ENCODE measurements at places on chromosomes 13 and 19.

GRCh38 chr19:5307655-5308054 is 33.0 kb downstream of the PTPRS start:
- DNase-seq, result no peak

DNA sequence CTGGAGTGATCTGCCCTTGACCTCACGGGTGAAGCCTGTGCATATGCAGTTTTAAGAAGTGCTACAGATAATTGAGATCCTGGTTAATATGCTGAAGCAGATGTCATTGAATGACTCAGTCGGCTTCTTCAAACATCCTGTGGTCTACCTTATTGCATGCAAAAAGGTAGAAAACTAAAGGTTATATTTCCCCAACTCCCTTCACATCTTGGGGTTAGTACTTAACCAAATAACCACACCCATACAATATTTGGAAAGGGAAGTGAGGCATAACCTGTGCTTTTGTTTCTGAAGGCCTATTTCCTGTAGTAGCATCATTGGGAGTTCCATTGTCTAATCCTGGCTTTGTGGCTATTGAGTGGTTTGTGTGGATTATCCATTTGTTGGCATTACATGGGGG is 58.3 kb downstream of the RAP2A start:
- no peak for DNase-seq

GRCh38 chr19:44582581-44583265 is 30.6 kb upstream of the IGSF23 start:
- no peak for DNase-seq

GRCh38 chr13:87677496-87678371 is 6.6 kb downstream of the SLITRK5 start:
- peak; percentile 56 for DNase-seq

DNA sequence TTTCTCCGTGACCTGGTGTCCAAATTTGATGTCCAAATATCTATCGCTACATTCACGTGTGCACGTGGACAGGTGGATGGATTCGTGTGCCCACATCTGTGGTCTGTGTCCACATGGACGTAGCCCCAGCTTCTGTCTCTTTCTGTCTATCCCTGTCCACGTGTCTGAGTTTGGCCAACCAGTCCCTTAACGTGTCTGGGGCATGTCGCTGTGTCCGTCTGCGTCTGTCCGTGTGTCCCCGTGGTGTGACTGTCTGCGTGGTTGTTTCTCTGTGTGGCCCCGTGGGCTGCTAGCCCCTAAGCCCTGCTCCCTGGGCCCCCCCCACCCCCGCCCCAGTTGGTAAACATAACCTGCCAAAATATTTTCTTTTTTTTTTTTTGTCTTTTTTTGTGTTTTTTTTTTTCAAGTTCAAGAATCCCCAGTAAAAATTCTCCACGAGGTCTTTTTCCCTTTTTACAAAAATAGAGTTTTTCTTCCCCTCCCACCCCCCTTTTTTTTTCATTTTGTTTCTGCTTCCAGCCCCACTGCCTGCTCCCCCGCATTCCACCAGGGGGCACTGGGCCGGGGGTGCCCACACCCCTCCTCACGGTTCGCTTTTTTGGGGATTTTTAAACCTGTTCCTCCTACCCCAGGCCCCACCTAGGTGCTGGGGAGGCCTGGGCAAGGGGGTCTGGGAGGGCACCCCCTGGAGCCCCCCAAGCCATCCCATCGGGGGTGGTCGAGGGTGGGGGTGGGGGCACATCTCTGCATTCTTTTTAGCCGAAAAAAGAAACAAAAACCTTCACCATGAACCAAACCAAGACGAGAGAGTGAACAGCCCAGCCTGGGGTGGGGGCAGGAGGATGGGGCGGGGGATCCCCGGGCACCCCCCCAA is 18.3 kb downstream of the PRKCSH start:
- DNase-seq, result no peak

GRCh38 chr19:5645409-5645808 is 22.5 kb downstream of the SAFB start:
- DNase-seq, result no peak

DNA sequence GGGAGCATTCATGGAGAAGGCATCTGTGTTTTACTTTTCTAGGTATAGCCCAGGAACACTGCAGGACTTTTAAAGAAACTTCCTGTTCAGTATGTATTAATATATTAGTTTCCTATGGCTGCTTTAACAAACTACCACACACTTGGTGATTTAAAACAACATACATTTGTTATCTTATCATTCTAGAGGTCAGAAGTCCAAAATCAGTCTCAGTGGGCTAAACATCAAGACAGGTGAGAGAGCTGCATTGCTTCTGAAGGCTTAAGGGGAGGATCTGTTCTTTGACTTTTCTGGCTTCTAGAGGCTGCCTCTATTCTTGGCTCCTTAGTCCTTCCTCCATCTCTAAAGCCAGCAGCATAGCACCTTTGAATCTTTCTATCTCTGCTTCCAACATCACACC is 37.6 kb upstream of the DIAPH3 start:
- DNase-seq, result no peak

DNA sequence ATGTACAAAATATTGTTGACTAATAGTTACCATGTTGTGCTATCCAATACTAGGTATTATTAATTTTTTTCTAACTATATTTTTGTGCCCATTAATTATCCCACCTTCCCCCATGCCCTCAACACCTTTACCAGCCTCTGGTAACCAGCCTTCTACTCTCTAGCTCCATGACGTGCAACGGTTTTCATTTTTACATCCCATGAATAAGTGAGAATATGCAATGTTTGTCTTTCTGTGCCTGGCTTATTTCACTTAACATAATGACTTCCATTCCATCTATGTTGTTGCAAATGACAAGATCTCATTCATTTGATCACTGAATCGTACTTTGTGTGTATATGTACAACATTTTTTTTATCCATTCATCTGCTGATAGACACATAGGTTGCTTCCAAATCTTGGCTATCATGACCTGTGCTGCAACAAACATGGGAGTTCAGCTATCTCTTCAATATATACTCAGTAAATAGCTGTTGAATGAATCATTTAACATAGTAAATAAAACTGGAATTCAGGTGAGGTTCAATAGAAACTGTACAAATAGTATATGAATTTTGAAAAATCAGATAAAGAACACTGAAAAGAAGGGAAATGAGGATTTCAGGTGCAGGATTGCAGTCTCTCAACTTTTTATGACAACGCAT is 509.0 kb upstream of the MIR17HG start:
- no peak for DNase-seq

DNA sequence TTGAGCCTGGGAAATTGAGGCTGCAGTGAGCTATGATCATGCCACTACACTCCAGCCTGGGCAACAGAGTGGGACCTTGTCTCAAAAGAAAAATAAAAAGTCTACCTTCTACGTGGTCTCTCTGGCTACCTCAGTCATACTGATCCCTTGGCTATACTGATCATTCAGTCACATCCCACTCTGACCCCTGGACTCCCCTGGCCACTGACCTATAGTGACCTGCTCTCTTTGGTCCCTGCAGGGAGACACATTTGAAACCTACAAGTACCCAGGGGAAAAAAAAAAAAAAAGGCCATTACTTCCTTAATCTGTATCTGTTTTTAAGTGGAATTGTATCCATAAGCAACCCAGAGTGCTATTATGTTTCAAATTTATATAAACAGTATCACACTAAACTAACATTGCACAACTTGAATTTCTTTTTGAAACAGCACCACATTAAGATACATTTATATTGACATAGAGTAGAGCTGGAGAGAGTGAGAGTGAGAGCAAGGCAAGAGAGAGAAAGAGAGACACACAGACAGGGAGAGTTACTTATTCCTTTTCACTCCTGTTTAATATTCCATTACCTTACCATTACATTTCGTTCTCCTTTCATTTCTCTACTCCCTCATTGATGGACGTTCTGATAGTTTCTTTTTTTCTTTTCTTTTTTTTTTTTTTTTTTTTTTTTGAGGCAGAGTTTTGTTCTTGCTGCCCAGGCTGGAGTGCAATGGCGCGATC is 23.7 kb upstream of the CERS4 start:
- DNase-seq, result no peak

GRCh38 chr13:25819856-25820530 is 231.8 kb downstream of the SHISA2 start:
- no peak for DNase-seq

DNA sequence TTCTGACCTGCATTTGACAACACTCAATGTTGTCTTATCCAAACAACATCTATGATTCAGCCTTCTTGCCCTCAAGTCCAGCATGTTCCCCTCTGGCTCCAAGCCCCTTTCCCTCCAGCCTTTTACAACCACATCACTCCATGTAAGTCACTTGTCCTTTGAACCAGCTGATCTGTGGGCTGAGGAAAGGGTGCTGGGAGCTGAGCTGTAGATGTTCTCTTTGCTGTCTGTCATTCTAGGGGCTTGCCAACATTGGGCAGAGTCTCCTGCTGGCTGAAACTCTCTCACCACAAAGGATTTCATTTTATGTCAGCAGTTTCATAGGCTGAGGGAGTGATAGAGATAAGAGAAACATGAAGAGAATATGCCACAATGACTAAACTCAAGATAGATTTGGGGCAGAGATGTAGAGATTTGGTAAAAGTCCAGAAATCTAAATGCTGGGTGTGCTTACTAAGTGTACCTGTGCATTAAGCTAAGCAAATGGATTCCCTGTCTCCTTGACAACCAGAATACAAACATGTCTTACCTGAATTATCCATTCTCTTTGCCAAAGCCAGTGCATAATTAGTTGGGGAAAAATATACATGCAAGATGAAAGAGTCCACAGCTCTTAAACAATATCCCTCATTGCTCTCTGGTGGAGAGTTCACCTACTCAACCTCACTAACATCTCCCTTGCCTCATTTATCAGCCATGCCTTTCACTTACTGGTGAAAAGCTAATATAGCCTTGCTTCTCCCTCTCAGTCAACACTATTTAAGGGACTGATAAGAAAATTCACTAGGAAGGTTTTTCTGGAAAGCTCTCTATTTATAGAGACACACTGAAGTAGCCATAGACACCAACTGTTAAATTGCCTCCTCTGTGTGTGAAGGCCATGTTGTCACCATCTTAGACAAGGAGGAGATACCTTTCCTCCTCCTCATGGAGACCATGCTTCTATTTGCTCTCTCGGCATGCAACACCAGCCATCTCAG is 175.5 kb upstream of the SERP2 start:
- no peak for DNase-seq

DNA sequence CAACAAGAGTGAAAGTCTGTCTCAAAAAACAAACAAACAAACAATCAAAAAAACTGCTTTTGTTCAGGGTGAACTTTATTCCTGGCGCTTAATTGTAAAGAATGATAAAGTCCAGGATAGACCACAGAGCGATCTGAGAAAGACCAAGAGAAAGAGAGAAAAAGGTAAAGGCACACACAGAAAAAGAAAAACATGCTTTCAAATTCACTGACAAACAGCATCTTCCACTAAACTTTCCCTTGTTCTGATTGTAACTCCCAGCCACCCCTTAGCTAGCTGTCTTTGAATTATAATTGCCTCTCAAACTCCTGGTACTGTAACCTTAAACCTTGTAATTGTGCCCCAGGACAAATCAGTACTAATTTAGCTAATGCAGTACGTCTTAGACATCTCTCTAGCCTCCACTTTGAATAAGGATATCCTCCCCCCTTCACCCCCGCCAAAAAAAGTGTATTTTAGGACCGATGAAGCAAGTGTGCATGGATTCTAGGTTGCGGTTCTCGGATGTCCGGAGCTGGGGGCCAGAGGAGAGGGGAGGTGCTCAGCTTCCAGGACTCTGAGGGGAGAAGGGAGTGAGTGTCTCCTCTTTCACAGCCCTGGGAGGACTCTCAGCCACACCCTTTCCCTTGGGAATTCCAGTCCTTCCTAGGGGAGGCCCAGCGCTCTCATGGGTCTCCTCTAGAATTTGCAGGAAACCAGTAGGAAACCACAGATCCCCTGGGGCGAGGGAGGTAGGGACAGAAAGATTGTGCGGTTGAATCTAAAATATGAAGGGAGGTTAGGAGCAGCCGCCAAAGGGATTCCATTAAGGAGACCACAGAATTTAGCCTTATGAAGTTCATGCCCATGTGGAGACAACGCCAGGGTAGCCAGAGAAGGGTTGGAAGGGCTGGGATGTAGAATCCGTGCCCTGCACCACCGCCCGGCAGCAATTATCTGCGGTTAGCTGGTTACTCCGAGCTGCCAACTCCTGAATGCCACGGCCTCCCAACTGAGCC is 19.7 kb downstream of the ZNF536 start:
- no peak for DNase-seq

GRCh38 chr13:40403509-40404241 is 262.8 kb downstream of the FOXO1 start:
- no peak for DNase-seq

- no peak for DNase-seq
Observed at GRCh38 chr19:45186509-45187334, 8.1 kb downstream of the BLOC1S3 start.

- no peak for DNase-seq
Observed at GRCh38 chr13:49651570-49652354, 23.5 kb downstream of the ARL11 start.

GRCh38 chr13:65343898-65344663 is 1886.1 kb downstream of the PCDH9 start:
- no peak for DNase-seq

DNA sequence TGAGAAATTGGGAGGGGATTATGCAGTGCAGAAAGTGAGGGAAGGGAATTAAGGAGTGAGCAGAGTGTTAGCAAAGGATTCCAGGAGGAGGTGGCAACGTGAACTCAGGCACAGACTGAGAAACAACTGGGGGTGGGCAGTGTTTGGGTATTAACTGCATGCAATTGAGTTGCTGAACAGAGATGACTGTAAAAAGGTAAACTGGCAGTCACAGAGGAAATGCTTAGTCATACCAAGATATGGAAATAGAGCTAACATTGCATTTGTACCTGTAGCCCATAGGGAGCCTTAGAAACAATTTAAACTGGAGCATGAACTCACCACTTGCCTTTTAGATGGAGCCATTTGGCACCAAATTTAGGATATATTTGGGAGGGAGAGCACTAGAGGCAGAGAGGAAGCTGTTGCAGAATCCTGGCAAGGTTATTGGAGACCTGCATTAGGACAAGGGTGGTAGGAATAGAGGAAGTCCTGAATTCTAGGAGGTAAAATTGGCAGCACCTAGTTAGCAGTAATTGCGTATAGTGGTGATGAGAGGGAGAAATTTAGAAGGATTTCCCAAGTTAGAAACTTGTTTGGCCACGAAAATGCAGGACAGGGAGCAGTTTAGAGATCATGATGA is 100.6 kb upstream of the FRY start:
- no peak for DNase-seq

DNA sequence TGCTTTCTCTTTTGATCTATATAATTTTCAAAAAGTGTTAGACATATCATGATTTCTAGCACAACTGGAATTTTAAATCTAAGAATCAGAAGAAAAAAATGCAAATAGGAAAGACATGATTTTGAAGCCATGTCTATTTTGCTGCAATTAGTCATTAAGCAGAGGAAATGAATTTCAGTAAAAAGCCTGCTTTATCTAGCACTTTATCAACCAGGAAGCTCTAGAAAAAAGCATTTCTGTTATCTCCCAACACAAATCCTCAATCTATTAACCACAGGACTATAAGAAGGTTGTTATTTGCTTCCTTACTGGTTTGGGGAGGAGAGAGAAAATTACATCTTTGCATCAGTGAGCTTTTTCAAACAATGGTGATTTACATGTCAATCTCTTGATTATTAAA is 716.7 kb downstream of the DIAPH3 start:
- no peak for DNase-seq

GRCh38 chr19:54620464-54620863 is 9.8 kb upstream of the LILRB1 start:
- no peak for DNase-seq

- no peak for DNase-seq
Observed at GRCh38 chr19:46608178-46608577, 7.0 kb downstream of the CALM3 start.

- DNase-seq, result no peak
Observed at GRCh38 chr13:57138988-57139387, 1.7 kb upstream of the PRR20A start.
